ENCODE measurements at places on chromosomes 11 and 22.

DNA sequence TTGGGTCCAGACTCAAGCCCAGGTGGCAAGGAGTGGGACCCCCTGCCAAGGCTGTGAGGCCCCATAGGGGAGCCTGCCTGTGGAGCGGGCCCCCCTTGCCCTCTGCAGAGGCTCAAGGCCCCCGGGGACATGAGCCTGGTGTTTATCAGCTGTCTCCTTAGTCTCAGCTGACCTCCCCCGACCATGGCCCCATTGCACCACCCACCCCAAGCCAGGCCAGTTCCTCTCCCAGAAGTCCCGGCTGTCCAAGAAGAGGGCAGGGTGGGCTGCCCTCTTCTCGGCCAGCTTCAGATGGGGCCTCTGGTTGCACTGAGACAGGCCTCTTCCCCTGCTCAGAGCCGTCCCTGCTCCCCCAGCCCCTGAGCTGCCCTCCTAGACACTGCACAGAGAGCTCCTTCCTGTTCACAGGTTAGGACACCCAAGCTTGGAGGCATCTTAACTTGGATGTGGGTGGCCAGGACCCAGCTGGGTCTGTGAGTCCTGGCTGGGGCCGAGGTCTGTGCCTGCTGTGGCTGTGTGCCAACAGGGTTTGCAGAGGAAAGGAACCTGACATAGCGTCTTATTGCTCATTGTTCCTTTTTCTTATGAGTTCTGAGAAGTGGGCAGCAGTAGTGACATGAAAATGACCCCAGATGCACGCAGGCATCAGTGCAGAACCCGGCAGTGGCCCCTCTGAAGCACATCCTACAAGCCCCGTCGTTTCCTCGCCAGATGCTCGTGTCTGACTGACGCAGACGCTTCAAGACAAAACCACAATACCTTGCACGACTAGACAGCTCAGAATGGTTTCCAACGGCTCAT lies 5.4 kb downstream of the TRABD start:
- DNase-seq = no peak

GRCh38 chr22:22733881-22734373 lies 89.5 kb downstream of the GGTLC2 start:
- no peak for DNase-seq

- DNase-seq = peak; percentile 57
These were observed 9.5 kb upstream of the UPB1 start for GRCh38 chr22:24485608-24486007.

DNA sequence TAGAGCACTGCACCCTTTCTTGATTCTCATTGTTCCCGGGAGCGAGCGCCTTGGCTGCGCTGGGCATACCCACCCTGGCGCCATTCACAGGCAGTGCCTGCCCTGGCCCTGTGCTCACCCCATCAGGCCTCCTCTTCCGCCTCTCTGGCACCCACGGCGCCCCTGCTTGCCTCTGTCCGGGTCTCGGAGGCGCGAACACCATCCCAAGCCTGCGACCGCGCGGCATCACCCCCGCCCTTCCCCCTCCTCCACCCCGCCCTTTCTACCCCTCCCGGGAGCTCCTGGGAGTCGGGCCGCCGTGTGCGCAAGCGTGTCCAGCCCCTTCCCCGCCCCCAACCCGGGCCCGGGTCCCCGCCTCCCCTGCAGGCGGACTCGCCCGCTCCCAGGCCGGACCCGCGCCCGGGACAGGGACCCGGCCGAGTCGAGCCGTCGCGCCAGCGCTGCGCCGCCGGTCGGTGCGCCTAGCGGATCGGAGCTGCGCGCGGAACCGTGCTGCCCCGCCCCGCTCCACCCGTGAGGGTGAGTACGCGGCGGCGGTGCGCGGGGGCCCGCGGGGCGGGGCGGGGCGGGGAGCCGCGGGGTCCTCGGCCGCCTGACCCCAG lies at the start of gene ST3GAL4:
Gene ST3GAL4, plus strand, starts transcription at position 363 of the 602 bp plus-strand sequence. CDS start 50,470 bp downstream, outside the sequence.
- peak; percentile 73 for DNase-seq

GRCh38 chr11:108609682-108610081 lies 16.1 kb upstream of the EXPH5 start:
- peak; percentile 80 for DNase-seq

GRCh38 chr11:128095466-128095981 lies 491.8 kb downstream of the ETS1 start:
- DNase-seq = peak; percentile 96

DNA sequence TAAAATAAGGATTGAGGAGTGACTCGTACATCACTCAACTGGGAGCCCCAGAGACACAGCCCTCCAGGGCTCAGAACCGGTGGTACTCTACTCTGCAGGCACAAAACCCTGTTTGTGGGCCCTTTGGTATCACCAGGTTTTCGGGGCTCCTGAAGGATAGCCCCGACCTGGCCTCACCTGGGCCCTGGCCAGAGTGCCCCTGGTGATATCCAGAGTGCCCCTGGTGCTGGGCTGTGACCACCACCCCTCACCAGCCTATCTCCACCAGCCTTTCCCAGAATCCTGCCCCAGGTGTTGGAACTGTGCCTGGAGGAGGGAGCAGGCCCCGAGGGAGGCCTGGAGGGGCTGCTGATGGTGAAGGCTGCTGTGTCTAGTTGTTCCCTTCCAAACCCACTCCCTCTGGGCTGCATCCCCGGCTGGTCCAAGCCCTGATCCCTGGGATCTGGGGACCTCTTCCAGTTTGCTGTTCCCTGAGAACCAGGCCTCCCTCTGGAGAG lies 2.2 kb upstream of the GGT5 start:
- no peak for DNase-seq

GRCh38 chr22:31344256-31344577 lies 1.9 kb downstream of the PATZ1 start:
- DNase-seq = no peak

- peak; percentile 75 for DNase-seq
These were observed 34.4 kb upstream of the SUSD2 start for GRCh38 chr22:24146791-24147353.

DNA sequence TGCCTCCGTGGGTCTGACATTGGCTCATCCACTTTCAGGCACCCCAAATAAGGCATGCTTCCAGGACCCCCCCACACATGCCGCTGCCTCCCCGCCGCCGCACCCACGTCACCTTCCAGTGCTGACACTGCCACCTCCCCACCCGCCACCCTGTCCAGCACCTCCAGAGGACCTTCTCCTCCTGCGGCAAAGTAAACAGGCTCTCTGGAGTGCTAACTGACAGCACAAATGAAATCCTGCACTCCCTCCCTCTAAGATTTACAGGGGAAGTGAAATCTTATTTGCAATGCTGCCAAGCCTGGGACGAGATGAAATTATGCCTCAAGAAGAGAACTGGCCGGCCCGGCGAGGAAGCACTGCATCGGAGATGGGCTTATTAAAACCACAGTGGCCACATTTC lies 35.3 kb downstream of the MACROD1 start:
- DNase-seq = no peak

DNA sequence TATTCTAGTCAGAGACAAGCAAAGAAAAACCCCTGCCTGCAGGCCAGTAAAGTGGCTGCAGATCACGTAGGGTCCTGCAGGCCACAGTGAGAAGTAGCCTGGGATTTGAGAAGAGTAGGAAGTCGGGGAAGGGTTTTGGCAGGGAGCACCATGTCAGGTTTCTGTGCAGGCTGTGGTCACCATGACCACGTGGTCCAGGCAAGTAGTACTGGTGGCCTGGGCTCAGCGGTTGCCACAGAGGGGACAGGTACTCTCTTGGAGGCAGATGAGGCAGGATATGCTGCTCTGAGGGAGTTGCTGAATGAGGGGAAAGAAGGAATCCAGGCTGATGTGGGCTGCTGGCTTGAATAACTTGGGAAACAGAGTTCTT lies 46.5 kb downstream of the PISD start:
- no peak for DNase-seq

- DNase-seq = no peak
These were observed 26.0 kb downstream of the PTPN5 start for GRCh38 chr11:18765554-18765953.

DNA sequence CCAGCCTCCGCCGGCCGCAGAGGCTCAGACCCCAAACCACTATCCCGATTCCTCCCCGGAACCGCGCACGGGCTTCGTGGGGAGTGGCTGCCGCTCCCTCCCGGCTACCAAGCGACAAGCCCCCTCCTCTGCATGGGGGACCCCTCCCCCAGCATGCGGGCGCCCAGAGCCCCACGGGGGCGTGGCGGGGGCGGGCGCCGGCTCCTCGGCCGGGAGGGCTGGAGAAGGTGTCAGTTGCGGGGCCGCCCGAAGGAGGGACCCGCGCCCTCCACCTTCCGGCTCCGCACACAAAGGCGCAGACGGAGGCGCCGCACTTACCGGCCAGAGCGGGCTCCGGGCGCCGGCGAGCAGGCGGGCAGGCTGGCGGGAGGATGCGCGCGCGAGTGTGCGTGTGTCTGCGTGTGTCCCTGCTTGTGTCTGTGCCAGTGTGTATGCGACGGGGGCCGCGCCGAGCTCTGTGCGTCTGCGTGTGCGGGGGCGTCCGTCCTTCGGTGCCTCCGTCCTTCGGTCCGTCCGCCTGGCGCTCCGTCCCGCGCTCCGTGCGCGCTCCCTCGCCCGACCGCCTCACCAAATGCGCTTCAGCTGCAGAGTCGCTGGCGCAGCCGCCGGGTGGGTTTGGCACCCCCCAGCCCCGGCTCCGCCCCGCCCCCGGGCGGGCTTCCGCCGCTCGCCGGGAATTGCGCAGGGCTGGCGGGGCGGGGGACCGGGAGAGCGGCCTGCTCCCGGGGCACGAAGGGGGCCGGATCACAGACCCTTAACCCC lies at the start of gene PTPN5:
Gene PTPN5, minus strand, starts transcription at position 592 of the 762 bp plus-strand sequence. CDS start 19,840 bp downstream, outside the sequence.
- DNase-seq = no peak

GRCh38 chr22:36808721-36809344 lies 8.0 kb downstream of the PVALB start:
- no peak for DNase-seq

DNA sequence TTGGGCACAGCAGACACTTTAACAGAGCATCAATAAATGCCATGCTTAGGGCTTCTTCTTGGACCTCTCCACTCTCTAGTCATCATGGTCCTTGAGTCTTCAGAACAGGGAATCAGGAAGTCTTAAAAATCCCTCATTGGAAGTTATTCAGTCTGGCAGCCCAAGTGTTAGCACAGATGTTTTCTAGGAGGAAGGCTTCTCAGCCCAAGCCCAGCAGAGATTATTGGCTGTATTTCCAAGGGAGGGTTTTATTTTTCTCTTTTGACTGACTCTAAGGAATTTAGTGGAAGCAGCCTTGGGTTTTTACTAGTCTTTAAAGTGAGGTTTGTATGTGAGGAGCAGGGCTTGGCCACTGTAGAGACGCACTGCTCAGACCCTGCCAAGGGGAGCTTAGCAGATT lies 41.9 kb downstream of the CEP164 start:
- no peak for DNase-seq

DNA sequence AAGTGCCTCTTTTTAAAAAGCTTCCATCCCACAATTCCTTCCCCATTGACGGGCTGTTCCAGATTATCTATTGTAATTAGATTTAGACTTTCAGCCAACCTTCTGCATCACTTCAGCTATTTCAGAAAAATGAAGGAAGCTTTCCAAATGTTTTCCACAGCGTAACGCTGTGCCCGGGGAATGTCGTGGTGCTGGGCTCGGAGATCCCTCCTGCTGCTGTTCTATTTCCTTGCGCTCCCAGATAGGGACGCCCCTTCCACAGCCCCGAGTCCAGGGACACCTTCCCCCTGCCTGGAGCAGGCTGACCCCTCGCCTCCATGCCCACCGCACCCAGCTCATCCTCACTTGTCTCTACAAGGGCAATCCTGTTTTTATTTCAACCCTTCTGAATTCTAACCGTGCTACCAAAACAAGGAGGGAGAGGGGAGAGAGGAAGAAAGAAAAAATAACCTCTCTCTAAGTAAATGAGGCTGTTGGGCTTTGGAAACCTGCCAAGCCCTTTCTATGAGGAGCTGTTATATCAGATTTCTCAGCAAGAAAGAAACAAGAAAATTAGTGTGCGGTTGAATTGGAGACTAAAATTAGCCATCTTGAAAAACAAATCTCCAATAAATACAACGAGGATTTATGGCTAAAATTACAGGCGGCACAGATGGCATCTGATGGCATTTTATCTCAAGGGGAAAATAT lies 366.9 kb downstream of the BRD1 start:
- no peak for DNase-seq

GRCh38 chr11:134153147-134153905 lies 70.4 kb downstream of the NCAPD3 start:
- DNase-seq = no peak

DNA sequence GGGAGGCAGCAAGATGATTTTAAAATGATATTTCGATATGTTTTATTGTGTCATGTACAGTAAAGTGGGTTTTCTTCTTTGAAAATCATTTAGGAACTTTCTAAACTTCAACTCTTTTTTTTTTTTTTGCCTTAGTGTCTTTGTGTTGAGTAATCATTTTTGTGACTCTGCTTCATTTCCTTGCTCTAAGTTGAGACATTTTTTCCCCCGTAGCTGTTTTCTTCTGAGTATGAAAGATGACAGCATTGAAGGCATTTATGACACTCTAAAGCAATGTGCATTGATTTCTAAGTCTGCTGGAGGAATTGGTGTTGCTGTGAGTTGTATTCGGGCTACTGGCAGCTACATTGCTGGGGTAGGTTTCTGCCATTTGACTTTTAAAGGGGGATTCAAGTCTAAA lies 23.5 kb downstream of the RRM1 start:
- DNase-seq = no peak

Data from M059J (cell line).